ENCODE measurements at places on chromosomes 4 and X. TPM values are rescaled to one million over a fixed set of nuclear protein-coding genes. Genes with fewer than 3 reads are reported as not detected.

DNA sequence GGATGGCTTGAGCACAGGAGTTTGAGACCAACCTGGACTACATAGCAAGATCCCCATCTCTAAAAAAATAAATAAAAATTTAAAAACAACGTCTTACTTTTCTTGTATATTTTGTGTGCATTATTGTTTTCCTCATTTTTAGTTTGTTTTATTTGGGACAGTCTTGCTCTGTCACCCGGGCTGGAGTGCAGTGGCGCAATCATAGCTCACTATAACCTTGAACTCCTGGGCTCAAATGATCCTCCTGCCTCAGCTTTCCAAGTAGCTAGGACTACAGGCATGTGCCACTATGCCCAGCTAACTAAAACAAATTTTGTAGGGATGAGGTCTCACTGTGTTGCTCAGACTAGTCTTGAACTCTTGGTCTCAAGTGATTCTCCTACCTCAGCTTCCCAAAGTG lies 9.5 kb upstream of the SMIM14 start:
- no peaks in the 10 kb centered on the region for H3K36me3 ChIP-seq
- no peaks in the 10 kb centered on the region for H3K27me3 ChIP-seq
- DNase-seq: no peak
- no peak overlapping the region for H3K27ac ChIP-seq
- no peaks in the 10 kb centered on the region for H3K4me1 ChIP-seq

GRCh38 chr4:162164906-162165510 lies 1.2 kb upstream of the FSTL5 start:
- H3K27ac ChIP-seq: no peak overlapping the region
- peaks cover 2% of the 10 kb centered on the region for H3K4me1 ChIP-seq

DNA sequence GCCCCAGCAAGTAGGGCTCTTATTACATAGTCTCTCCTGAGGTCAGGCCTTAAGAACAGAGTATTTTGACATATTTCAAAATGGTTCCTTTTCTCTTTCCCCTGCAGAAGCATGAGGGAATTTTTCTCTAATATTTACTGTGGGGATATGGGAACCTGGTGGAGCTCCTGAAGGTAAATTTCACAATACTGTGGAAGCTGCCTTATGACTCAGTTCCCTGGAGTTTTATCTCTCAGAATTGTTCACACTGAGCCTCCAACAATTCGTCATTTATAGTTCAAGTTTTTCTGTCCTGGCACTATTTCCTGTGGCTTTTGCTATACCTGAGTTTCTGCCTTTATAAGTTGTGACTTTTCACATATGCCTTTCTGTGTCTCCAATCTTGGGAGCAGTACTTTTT lies 607.2 kb upstream of the NDST4 start:
- no peaks in the 10 kb centered on the region for H3K36me3 ChIP-seq
- H3K27ac ChIP-seq: no peak overlapping the region
- no peaks in the 10 kb centered on the region for H3K27me3 ChIP-seq
- DNase-seq: no peak
- H3K4me3 ChIP-seq: no peak overlapping the region

TBX22 gene
- not detected for total RNA-seq

DUSP21 gene
- total RNA-seq: not detected

Data from activated T-helper 2 cell treated with anti-CD3 and anti-CD28 coated beads, Interferon-gamma antibody, Interleukin-2, Interleukin-4, amounts not matched to agents 10 μg/mL and 5 μg/mL and 100 μg/mL, durations not matched to agents 14 hours and 24 hours and 36 hours (primary cell).